ENCODE measurements at places on chromosomes 4 and X.

DNA sequence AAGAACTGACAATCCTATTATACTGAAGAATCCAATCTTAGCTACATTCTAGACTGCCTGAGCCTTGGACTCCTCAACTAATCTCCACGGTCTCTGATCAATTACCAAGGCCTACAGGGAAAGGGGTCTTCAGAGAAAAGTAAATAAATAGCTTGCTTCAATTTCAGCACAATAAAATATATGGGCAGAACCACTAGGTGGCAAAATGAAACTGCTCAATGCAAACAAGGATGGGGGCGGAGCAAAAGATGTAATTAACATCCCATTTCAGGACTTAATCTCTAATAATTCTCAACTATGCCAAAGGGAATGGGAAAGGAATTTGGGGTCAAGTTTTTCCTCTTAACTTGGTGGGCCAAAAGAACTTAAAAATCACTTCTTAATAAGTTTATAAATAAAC lies 78.4 kb upstream of the MAP3K15 start:
- DNase-seq = no peak

DNA sequence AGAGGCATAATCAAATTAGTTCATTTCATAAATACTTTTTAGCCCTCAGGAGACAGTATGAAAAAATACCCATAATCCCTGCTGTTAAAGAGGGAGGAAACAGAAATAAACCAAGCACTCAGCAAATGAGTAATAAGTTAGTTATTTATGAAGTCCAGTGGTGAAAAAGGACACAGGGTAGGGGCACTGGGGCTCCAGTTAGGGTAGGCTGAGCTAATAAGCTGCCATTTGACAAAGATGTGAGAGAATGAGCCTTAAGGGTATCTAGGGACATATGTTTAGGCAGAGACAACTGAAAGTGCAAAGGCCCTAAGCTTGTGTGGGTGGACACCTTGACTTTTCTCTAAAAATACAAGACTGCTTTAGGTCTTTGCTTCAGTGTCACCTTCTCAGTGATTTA lies 94.4 kb downstream of the IL15 start:
- DNase-seq = no peak

- DNase-seq = no peak
These were observed 44.9 kb downstream of the SH3RF1 start for GRCh38 chr4:169225812-169226211.

- no peak for DNase-seq
These were observed 421.2 kb upstream of the NWD2 start for GRCh38 chr4:36823199-36823967.

DNA sequence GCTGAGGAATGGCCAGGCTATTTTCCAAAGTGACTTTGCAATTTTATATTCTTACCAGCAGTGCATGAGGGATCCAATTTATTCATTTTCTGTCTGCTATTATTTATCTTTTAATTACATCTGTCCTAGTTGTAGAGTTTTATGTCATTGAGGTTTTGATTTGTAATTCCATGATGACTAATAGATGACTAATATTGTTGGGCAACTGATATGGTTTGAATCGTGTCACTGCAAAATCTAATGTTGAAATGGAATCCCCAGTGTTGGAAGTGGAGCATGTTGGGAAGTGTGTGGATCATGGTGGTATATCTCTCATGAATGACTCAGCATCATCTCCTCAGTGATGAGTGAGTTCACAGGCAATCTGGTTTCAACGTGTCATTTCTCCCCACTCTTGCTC lies 201.5 kb downstream of the TBX22 start:
- DNase-seq = no peak

GRCh38 chr4:23788460-23788859 lies 101.4 kb downstream of the PPARGC1A start:
- DNase-seq = no peak

All from stimulated activated CD8-positive, alpha-beta memory T cell treated with anti-CD3 and anti-CD28 coated beads, Interleukin-7, amount 100 ng/mL, for 4 hours (primary cell).